ENCODE measurements at places on chromosomes 1 and 21.

- no peak for DNase-seq
Measured at GRCh38 chr1:11529330-11529729, 50.4 kb downstream of the DISP3 start.

GRCh38 chr1:53605181-53605580 is 133.8 kb downstream of the GLIS1 start:
- no peak for DNase-seq

- DNase-seq = no peak
Measured at GRCh38 chr1:22096036-22096435, 43.5 kb downstream of the CDC42 start.

GRCh38 chr1:228273720-228274451 is 66.0 kb downstream of the OBSCN start:
- no peak for DNase-seq

- no peak for DNase-seq
Measured at GRCh38 chr21:43004926-43005325, 30.6 kb downstream of the PKNOX1 start.

DNA sequence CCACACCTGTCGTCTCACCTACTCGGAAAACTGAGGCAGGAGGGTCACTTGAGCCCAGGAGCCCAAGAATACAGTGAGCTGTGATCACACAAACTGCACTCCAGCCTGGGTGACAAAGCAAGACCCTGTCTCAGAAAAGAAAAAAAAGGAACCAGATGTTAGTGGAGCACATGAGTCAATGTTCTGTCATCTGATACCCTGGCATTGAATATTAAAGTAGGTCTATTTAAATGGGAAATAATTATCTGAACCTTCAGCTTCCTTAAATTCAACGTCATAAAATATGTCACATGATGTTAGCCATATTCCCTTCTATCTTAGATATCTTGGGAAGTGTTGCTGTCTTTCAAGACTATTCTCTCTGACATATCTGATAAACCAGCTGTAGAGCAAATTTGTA is 47.3 kb downstream of the NCAM2 start:
- DNase-seq = no peak
